ENCODE measurements at places on chromosomes 2 and 18.

DNA sequence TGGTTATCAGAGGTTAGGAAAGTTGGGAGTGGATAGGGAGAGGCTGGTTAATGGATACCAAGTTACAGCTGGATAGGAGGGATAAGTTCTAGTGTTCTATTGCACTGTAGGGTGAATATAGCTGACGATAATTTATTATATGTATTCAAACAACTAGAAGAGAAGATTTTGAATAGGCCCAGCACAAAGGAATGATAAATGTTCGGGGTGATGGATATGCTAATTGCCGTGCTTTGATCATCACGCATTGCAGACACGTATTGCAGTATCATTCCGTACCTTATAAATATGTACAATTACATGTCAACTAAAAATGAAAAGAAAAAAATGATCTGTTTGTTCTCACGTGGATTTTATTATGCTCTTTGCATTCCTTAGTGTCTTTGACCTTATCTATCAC, 369.2 kb upstream of the PKDCC start:
- DNase-seq, result no peak

DNA sequence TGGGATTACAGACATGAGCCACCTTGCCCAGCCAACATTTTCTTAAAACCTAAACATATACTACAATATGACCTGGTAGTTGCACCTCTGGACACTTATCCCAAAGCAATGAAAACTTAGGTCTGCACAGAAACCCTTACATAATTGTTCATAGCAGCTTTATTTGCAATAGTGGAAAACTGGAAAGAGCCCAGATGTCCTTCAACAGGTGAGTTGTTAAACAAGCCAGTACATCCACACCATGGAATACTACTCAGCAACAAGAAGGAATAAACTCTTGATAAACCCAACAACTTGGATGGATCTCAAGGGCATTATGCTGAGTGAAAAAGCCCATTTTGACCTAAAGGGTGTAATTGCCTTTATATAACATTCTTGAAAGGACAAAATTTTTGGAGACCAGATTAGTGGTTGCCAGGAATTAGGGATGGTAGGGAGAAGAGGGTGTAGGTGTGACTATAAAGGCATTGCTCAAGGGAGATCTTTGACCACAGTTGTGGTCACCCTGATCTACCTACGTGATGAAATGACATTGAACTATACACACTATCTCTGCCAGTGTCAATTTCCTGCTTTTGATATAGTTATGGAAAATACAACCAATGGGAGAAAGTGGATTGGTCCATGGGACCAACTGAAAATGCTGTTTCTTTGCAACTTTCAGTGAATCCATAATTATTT, 11.9 kb upstream of the AMMECR1L start:
- no peak for DNase-seq

- DNase-seq, result peak; percentile 55
These were observed at the start of gene ITM2C for GRCh38 chr2:230864605-230865306. TSS of gene ITM2C (plus strand) at chr2:230864942. CDS start at chr2:230865026, 84 bp downstream.

DNA sequence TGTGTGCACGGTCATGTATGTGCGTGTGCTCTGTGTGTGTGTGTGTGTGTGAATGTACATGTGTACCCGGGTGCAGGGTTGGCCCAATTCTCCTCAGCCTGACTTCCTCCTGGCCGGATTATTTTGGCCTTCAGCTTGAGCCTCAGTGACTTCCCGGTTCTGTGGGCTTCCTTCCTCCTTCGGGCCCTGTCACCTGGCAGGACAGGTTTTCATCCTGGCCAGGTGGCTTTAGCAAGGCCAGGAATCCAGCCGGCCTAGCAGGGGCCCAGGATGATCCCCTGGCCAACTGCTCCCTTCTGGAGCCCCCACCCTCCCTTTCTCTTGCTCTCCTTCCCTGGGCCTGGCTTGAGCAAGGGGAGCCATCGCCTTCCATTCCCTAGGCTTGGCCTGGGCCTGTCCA, 140.5 kb downstream of the INHBB start:
- DNase-seq, result no peak

DNA sequence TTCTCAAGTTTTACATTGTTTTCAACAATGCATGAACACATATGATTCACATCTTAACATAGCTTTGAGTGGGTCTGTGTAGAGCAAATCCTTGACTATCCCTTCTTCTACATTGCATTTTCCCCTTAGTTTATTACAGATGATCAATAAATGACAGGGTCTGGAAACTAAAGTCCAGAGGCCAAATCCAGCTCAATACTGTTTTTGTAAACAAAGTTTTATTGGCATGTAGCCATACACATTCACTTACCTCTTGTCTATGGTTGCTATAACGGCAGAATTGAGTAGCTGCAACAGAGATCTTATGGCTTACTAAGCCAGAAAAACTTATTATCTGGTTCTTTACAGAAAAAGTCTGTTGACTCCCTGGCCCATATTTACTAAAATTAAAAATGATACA, 12.8 kb downstream of the FANCL start:
- DNase-seq, result no peak

DNA sequence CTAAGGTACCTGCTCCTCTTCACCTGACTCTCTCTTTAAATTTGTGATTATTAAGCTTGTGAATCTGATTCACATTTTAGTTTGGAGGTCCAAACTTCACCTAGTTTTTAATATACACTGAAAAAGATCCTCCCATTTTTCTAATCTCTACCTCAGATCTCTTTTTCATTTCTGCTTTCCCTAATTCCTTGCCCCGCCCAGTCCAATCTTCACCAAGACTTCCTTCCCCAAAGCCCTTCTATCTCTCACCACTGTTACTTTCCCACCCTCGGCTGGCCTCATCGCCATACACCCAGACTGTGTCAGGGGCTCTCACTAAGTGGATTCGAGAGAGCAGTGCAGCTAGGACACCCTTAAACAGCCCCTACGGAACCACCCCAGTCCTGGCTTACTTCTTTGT, 40.0 kb downstream of the LBH start:
- DNase-seq, result no peak

- DNase-seq, result no peak
These were observed 55.3 kb downstream of the C2orf76 start for GRCh38 chr2:119311371-119311770.

- DNase-seq, result no peak
These were observed 54.9 kb downstream of the CERKL start for GRCh38 chr2:181602017-181602416.

- no peak for DNase-seq
These were observed 189.9 kb upstream of the TANK start for GRCh38 chr2:160970052-160970965.

DNA sequence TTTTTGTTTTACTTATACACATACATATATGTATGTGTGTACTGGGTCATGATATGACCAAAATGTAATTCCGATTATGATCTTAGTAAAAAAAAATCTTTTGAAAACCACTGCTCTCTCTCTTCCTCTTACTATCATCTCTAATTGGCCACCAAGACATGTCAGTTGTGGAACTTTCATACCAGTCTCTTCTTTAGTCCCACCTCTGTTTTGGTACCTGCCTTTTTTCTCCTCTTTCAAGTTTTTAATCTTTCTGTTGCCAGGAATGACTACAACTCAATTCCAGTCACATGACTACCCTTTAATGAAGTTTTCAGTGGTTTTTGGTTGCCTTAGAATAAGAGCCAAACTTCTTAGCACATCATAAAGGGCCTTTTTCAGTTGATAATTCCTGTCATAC, 17.1 kb downstream of the RBM44 start:
- no peak for DNase-seq

GRCh38 chr2:113264713-113265403, 13.9 kb downstream of the PAX8 start:
- DNase-seq, result no peak

DNA sequence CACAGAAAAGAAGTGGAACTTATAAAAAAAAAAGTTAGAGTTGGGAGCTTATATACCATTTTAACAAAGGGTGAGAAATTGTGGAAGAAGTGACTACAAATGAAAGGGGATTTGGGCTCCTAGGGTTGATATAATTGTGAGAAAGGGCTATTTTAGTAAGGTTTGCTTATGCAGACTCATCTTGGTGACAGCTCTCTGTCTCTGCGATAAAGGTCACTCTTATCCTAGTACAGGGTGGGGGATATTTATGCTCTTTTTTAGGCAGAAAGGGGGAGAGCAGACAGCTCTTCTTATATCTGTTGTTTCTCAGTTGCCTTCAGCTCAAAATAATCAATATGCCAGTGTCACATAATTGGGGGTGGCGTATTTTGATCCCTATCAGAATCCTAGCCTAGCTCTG, 31.3 kb upstream of the CHMP1B start:
- no peak for DNase-seq

DNA sequence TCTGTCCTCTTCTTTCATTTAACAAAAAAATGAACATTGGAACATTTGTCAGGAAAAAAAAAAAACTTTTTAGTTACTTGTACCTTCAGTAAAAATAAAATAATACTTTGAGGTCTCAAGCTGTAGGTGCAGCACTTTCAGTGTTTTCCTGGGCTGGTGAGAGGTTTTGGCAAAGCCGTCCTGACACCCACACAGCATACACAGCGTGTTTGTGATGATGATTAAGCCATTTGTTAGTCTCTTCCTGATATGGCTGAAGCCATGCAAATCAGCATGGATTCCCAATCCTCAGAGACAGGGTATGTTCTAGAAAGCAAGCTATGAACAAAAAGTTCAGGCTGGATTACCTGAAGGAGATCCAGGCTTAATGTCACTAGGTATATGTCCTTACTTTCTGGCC, 236.8 kb downstream of the ZNF516 start:
- DNase-seq, result no peak

DNA sequence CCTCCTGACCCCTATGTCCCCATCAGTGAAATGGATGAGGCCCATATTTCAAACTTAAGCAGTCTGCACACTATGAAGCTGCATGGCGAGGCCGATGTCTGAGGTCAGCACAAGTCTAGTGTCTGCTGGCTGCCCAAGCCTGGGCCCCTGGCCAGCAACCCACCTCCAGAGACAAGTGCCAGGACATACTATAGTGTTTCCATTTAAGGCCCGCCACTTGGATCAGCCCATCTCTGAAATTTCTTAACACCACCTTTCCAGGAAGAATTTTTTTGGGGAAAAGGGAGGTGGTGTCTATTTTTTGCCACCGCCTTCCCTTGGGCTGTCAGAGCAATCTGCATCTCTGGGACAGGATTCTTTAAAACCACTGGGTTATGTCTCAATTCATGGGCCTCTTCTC, 1.8 kb downstream of the ACVR1 start:
- DNase-seq, result no peak

DNA sequence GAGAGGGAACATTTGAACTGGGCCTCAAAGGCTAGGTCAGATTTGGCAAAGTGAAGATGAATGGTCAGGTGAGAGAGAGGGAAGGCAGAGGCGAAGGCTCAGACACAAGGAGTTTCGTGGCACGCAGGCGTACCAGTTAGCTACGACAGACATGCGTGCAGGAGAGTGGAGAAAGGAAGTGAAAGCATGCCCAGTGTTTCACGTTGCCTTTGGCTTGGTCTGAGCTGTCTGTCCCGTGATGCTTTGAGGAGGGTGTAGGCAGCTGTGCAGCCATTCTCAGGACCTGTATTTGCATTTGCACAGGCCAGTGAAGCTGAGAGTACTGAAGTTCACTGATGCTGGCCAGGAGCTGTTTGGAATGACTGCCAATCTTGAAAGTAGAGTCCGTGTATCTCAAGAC, 69.5 kb downstream of the HNRNPLL start:
- DNase-seq, result peak; percentile 80

DNA sequence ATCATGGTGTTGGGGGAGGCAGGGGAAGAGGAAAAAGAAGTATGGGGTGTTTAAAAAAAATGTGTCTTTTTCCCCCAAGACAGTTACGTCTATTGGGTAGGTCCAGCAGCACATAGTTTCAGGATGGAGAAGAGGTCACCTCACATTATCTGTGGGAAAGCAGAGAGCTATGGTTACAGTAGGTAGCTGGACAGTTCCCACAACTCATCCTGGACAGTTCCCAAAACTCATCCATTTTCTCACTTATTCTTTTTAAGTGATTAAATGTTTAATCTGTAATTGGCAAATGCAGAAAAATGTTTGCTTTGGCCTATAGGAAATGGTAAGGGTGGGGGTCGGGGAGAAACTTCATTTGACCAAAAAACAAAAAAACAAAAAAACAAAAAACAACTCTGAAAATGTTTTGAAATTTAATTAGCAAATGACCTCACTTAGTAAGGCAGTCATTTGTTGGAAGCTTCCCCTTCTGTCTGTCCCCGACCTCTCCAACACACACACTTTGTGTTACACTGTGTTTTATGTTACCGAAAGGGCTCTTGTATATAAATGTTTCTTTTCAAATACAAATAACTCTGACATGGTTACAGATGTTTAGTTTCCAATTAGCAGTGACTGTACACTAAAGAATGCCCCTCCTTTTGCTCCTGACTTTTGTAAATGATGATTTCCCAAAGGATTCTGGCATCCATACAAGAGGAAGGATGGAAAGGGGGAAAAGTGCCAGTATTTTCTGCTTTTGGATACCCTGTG, 173.3 kb upstream of the ZFP36L2 start:
- no peak for DNase-seq

GRCh38 chr18:9743200-9744016, 35.3 kb downstream of the RAB31 start:
- no peak for DNase-seq

- no peak for DNase-seq
These were observed 56.8 kb downstream of the INPP5D start for GRCh38 chr2:233116946-233117345.

GRCh38 chr18:9986156-9986930, 72.5 kb downstream of the VAPA start:
- no peak for DNase-seq

- no peak for DNase-seq
These were observed 794 bp upstream of the CHCHD5 start for GRCh38 chr2:112583497-112584133.

DNA sequence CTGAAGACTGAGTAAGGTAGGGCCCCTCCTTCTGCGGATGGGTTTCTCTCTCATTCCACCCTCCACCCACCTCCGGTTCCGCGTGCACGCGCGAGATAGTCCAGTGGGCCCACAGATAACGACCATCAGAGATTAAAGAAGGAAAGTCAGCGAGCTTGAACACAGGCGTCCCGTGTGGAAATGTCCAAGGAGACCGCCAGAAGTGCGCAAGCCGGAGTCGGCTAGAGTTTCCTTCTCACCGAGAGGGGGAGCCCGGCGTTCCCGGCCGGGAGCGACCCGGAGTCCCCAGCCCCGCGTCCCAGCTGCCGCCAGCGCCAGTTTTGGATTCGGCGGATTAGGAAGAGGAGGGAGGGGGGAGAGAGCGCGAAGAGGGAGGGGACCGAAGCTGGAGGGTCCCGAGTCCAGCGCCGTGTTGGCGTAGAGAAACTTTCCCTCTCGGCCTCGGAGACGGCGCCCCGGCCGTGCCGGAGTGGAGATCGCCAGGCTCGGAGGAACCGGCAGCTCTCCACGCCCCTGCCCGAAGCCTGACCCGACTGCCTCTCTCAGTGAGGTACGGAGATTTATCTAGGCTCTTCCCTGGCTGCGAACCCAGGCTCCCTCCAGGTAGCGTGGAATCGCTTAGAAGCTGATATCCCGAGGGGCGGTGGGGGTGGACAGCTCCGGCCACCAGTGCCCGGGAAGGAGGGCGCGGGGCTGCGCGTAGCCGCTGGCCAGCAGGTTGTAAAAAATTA, at the start of gene GULP1:
Gene GULP1, plus strand, starts transcription at position 258 of the 731 bp plus-strand sequence. CDS start 185,829 bp downstream, outside the sequence.
- DNase-seq, result no peak

DNA sequence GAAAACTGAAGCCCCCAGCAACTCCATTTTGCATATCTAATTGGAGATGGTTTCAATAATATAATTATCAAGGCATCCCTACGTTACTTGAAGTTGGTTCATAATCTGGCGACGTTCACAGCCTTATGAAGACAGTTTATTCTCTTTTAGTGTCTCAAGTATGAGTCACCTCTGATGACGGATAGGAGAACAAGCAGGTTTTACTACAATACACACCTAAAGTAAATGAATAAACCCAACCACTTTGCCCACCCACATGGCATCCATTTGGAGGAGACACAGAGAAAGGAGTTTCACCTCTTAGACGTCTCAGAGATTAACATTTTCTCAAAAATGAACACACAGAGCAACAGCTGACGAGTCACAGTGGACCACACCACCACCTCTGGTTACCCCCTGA, 40.8 kb downstream of the BCL11A start:
- DNase-seq, result no peak

All from stimulated activated naive B cell treated with anti-CD40 and anti-IgM and Interleukin-4, amounts not matched to agents 10 μg/mL and 1 μg/mL and 100 μg/mL, for 72 hours (primary cell).